ENCODE measurements at places on chromosomes 3 and 15.

DNA sequence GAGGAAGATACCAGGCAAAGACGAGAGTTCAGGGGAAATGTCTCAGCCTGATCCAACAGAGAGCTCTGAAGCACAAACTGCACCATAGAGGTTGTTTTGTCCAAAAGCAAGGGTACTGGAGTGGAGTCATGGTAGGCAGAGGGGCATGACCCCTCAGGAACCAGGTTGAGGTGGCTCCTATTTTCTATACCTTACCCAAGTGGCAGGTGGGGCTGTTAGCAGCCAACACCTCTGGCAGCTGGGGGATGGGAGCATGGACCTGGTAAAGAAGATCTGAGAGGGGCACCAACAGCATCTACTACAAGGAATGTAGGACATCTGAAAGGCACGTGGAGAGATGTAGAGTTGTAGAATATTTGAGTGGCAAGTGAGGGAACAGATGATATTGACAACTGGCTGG is 85.2 kb downstream of the GAP43 start:
- DNase-seq = no peak

DNA sequence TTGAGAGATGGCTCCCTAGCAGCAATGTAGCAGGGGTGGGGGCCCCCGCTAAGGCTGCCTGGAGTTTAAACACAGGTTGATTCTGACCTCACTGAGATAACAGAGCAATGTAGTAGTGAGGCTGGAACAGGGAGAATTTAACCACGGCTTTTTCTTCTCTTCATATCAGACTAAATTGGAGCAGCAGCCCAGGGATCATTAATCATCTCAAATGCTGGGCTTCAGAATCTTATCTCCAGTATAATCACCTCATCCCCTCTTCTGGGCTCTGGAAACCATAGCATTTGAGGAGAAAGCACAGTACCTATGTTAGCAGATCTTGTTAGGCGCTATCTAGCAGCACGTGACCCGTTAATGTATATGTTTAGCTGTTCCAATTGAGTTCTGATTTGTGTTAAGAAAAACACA is 25.4 kb upstream of the DET1 start:
- DNase-seq = no peak

DNA sequence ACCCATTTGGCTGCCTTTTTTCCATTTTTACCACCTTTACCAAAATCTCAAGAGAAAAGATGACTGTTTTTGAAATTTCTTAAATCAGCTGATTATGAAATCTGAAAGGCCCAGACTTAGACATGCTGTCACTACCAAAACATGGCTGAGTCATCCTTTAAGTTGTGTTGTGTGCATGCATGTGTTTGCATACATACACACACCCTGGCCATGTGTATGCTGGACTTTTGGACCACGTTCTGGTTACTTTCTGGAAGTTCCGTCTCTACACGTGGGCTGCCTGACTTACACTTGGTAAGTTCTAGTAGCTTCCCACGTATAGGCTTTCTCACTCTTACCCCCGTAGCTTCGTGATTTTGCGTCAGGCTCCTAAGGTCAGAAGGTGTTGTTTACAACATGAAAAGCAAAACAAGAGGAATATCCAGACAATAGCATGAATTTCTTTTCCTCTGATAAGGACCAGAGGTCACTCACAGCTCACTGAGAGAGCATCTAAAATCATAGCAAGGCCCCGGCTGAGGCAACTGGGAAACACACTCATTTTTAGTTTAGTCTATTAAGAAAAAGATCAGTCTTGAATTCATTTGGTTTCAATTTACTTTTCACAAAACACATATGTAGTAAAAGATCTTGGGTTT is 62.4 kb downstream of the COL8A1 start:
- DNase-seq = no peak

- no peak for DNase-seq
Observed at GRCh38 chr3:101066711-101067129, 73.5 kb upstream of the ABI3BP start.

DNA sequence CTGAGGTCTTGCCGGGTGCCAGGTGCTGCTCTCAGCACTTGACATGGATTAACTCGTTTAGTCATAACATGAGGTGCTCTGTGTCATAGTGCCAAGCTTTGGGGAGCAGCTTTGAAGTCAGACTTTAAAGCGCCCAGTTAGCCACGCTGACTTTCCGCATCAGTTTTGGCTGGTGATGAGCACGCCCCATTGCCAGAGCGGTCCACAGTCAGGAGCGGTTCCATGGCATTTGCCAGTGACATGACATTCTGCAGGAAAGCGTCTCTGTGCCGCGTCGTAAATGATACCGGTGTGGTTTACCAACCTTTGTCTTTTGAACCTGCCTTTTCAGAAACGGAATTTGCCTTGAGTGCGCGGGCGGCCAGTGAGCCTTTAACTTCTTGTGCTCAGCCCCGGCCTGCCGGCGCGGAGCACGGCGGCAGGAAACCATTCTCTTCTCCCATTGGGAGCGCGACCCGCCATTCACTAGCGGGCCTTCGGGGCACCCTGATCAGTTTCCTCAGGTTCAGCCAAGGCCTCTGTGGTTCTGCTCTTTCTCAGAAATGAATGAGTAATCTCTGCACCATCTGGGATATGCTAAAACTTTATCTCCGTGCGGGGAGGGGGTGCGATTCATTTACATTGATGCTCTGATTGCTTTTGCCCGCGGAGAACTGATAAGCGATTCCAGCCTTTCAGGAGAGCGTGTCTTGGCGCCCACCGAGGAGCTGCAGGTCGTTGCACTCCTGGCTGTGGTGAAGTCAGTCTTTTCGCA is 1.7 kb upstream of the SLC2A2 start:
- DNase-seq = peak; percentile 81

DNA sequence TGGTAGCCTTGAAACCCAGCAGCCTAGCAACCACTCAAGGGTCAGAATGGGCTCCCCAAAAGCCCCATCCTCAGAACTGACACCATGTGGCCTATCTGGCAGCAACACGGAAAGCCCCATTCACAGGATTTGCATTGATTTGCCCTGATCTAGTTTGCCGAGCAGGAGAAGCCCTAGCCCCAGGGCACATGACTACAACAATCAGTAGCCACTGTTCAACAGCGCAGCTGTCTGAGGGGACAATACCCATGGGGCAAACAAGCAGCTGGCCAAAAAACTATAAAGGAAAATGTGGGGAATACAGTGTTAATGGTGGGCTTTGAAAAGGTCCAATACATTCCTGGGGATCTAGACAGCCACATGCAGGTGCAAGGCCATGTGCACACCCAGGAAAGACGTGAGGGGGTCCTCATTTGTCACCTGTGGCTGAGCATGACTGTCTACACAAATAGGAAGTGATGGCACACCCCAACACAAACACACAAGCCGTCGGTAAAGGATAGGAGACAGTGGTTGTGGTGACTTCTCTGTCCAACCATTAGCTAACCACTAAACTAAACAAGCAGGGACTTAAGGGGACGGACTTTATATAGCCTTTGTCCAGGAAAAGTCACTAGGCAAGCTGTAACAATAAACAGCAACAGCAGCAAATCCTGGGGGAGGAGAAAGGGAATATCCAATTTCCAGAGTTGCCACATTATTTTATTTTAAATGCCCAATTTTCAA is 113.7 kb downstream of the LRIG1 start:
- no peak for DNase-seq

GRCh38 chr15:81747482-81747881 is 298.3 kb downstream of the MEX3B start:
- DNase-seq = no peak

- no peak for DNase-seq
Observed at GRCh38 chr3:108669208-108669607, 79.7 kb downstream of the DZIP3 start.

- no peak for DNase-seq
Observed at GRCh38 chr3:57128826-57129667, 36.1 kb downstream of the IL17RD start.
